ENCODE measurements at places on chromosomes 1 and 21.

GRCh38 chr1:208160259-208160819 is 83.8 kb downstream of the PLXNA2 start:
- peaks cover 41% of the 10 kb centered on the region for H3K4me1 ChIP-seq
- H3K27me3 ChIP-seq: no peaks in the 10 kb centered on the region
- no peaks in the 10 kb centered on the region for H3K36me3 ChIP-seq
- no peak for DNase-seq
- H3K4me3 ChIP-seq: no peak overlapping the region

GRCh38 chr1:205340676-205341075 is 16.0 kb downstream of the KLHDC8A start:
- no peak overlapping the region for H3K27ac ChIP-seq
- peaks cover 4% of the 10 kb centered on the region for H3K4me1 ChIP-seq
- H3K36me3 ChIP-seq: peaks cover 6% of the 10 kb centered on the region
- no peaks in the 10 kb centered on the region for H3K27me3 ChIP-seq
- no peak overlapping the region for H3K4me3 ChIP-seq

GRCh38 chr21:30430170-30430655 is at the start of gene KRTAP13-4:
Gene KRTAP13-4 (plus strand): TSS chr21:30430220. CDS start chr21:30430276, 56 bp downstream.
- no peak within 1 kb of the TSS for H3K27ac ChIP-seq
- DNase-seq: no peak
- no peaks in the 10 kb centered on the region for H3K27me3 ChIP-seq
- H3K4me1 ChIP-seq: no peaks in the 10 kb centered on the region
- no peak within 1 kb of the TSS for H3K4me3 ChIP-seq

- DNase-seq: no peak
- no peaks in the 10 kb centered on the region for H3K4me1 ChIP-seq
- H3K27me3 ChIP-seq: no peaks in the 10 kb centered on the region
- H3K27ac ChIP-seq: no peak overlapping the region
Observed at GRCh38 chr1:47351305-47351704, 17.7 kb downstream of the CMPK1 start.

DNA sequence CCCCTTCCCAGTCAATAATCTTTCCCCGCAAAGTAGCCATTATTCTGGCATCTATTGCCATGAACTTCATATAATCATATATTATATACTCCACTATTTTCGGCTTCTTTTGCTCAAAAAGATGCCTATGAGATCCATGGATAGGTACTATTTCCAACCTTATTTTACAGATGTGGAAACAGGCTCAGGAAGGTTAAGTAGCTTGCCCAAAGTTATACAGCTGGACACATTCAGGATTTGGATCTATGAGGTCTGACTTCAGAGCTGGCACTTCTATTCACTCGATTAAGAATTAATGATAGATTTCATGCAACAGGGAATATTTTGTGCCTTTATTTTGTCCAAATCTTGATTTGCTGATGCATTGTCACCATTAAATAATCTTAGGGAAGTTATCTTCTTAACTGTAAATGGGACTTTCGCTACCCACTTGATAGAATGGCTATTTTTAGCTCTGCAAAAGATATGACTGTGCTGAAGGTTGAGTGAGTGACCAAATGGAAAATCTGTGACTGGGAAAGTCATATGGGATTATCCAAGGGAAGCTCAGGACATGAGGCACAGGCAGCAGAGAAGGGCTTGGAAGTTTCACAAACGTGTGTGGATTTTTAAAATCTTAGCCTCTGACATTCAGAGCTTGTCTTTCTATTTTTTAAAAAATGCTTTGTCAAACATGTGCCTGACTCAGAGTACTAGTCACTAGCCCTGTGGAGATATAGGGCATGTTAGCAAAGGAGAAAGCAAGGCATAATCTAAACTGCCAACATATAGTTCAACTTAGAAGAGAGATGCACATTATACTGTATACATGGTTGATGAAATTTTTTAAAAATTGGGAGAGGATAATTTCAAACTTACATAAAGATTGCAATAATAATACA is 36.5 kb downstream of the GIPC2 start:
- H3K4me1 ChIP-seq: no peaks in the 10 kb centered on the region
- no peak overlapping the region for H3K4me3 ChIP-seq

GRCh38 chr1:15417059-15417934 is 7.6 kb downstream of the EFHD2 start:
- no peaks in the 10 kb centered on the region for H3K36me3 ChIP-seq
- H3K27me3 ChIP-seq: no peaks in the 10 kb centered on the region
- no peak overlapping the region for H3K4me3 ChIP-seq

DNA sequence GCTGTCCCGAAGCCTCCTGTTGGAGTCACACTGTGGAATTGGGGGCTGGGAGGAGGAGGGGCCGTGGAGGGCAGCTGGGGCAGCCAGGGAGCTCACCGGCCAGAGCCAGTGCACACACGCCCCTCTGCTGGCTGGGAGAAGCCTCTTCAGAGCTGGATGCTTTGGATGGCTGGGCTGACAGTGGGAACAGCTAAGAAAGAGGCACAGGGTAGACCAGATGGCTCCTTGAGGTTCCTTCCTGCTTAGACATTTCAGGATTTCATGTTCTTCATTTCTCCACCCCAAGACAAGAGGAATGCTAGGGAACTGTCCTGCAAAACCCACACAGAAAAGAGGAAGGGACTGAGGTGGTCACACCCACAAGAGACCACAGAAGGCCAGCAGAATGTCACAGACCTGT is 254.8 kb upstream of the VAMP3 start:
- no peak overlapping the region for H3K27ac ChIP-seq
- no peak for DNase-seq
- no peak overlapping the region for H3K4me3 ChIP-seq

- H3K27ac ChIP-seq: no peak overlapping the region
- peaks cover 7% of the 10 kb centered on the region for H3K4me1 ChIP-seq
- no peaks in the 10 kb centered on the region for H3K36me3 ChIP-seq
- peaks cover 3% of the 10 kb centered on the region for H3K27me3 ChIP-seq
- DNase-seq: no peak
- H3K4me3 ChIP-seq: no peak overlapping the region
Observed at GRCh38 chr1:214228976-214229375, 52.0 kb upstream of the SMYD2 start.

DNA sequence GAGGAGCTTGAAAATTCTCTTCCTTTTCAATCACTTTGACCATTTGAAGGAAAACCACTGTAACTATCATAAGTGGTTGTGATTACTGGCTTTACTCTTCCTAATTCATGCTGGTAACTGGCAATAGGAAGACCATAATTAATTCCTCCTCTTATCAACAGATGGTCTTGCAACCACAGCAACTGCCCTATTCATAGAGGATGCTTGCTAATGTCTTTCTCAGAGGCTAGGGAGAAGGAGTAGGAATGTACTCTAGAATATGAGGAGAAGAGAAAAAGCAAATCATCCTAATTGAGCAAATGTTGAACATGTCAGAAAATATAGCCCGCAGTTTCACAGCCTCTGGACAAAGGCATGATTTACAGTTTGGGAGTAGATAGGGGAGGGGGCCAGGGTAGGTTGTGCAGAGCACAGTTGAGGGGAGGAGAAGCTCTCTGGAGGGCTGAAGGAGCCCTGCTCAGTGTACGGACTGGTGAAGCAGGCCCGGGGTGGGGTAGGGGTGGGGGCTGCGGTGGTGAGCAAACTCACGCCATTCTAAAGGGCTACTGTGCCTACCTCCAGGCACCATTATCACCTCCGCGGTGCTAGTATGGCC is 192.9 kb downstream of the PCP4 start:
- no peak overlapping the region for H3K27ac ChIP-seq
- H3K4me3 ChIP-seq: no peak overlapping the region
- no peaks in the 10 kb centered on the region for H3K4me1 ChIP-seq

- H3K36me3 ChIP-seq: no peaks in the 10 kb centered on the region
- no peaks in the 10 kb centered on the region for H3K27me3 ChIP-seq
- H3K27ac ChIP-seq: no peak overlapping the region
- no peak for DNase-seq
- no peaks in the 10 kb centered on the region for H3K4me1 ChIP-seq
Observed at GRCh38 chr21:36511484-36512220, 31.7 kb upstream of the CLDN14 start.

DNA sequence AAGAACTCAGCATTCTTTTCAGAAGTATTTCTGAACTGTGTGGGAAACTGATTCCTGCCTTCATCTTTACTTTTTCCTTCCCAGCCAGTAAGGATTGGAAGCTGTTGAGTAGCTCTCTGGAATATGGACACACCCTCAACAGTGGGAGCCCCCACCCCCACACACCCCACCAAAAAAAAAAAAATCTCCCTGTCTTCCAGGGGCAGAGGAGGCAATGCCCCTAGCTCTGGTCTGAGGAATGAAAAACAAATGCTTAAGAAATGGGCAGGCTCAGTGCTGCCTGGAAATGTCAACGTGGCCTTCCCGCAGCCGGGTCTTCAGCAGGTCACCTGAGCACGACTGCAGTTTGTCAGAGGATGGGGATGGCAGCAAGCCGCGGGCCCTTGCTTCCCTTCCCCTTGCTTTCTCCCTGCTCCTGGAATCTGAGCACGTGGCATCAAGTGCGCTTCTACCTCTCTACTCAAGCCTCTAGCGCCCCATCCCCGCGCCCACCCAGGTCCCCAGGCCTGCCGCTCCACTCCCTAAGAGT is 479 bp downstream of the RGS16 start:
- no peaks in the 10 kb centered on the region for H3K27me3 ChIP-seq
- no peak for DNase-seq
- peaks cover 20% of the 10 kb centered on the region for H3K4me1 ChIP-seq

DNA sequence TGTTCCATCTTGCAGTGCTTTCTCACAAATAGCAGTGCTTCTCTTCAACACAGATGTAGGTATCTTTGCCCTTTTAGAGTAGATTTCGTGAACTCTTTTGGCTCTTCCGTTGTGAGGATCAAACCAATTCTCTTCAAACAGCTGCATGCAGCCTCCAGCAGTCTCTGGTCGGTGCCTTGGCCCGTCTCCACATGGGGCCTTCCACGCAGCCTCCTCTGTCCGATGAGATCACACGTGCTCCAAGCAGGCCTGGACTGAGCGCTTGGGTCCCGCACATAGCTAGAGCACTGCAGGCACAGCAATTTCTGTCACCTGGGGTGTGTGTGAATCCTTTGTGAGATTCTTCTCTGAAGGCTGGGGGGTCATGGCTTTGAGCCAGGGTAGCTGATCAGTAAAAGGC is 82.8 kb upstream of the KCNE2 start:
- H3K27ac ChIP-seq: no peak overlapping the region
- no peak for DNase-seq
- no peaks in the 10 kb centered on the region for H3K27me3 ChIP-seq

- H3K27ac ChIP-seq: no peak overlapping the region
- H3K27me3 ChIP-seq: peaks cover 26% of the 10 kb centered on the region
- peaks cover 6% of the 10 kb centered on the region for H3K4me1 ChIP-seq
- no peak for DNase-seq
- H3K36me3 ChIP-seq: no peaks in the 10 kb centered on the region
Observed at GRCh38 chr1:11394592-11395245, 84.2 kb upstream of the DISP3 start.

- H3K4me1 ChIP-seq: peaks cover 13% of the 10 kb centered on the region
- no peak overlapping the region for H3K4me3 ChIP-seq
- no peak for DNase-seq
- H3K36me3 ChIP-seq: peaks cover 45% of the 10 kb centered on the region
Observed at GRCh38 chr1:158028969-158029368, 35.5 kb downstream of the KIRREL1 start.

- DNase-seq: no peak
- H3K27ac ChIP-seq: no peak overlapping the region
- no peaks in the 10 kb centered on the region for H3K4me1 ChIP-seq
- no peak overlapping the region for H3K4me3 ChIP-seq
- no peaks in the 10 kb centered on the region for H3K27me3 ChIP-seq
Observed at GRCh38 chr1:162055062-162055461, 14.4 kb upstream of the NOS1AP start.

DNA sequence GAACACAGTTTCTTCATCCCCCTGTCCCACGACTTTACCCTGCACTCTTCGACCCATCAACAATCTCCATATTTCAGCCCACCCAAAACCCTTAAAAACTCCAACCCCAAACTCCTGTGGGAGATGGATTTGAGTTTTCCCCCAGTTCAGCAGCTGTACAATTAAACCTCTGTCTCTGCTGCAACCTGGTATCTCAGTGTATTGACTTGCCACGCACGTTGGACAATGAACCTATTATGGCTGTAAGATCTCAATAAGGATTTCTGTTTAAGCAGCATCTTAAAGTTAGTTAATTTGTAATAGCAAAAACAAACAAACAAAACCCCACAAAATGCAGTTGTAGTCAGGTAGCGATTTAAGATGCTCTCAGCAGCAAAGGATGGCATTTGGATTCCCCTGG is 119.1 kb downstream of the TGFBR3 start:
- H3K27ac ChIP-seq: no peak overlapping the region
- DNase-seq: no peak
- H3K27me3 ChIP-seq: no peaks in the 10 kb centered on the region
- H3K4me3 ChIP-seq: no peak overlapping the region

DNA sequence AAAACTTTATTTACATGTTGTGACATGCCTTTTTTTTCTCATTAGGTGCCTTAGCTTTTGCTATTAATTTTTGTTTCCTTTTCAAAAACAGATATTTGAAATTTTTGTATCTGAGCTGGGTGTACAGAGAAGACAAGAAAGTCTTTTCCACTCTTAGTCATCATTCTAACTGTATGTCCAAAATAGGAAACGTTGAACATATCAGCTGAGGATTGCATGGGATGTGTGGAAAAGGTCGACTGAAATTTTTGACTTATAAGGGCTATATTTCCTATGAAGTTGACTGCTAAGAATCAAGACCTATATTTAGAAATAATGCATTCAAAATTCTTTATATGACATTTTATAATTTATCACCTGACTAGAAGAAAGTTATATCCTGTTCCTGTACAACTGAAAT is 270.0 kb upstream of the ZRANB2 start:
- no peaks in the 10 kb centered on the region for H3K27me3 ChIP-seq
- no peaks in the 10 kb centered on the region for H3K36me3 ChIP-seq
- H3K27ac ChIP-seq: no peak overlapping the region
- H3K4me3 ChIP-seq: no peak overlapping the region

GRCh38 chr1:235510823-235511222 is 6.6 kb upstream of the B3GALNT2 start:
- no peak overlapping the region for H3K27ac ChIP-seq
- H3K36me3 ChIP-seq: no peaks in the 10 kb centered on the region
- no peak for DNase-seq
- H3K4me1 ChIP-seq: no peaks in the 10 kb centered on the region

GRCh38 chr1:97073936-97074335 is 352.4 kb downstream of the PTBP2 start:
- no peaks in the 10 kb centered on the region for H3K4me1 ChIP-seq
- H3K27me3 ChIP-seq: no peaks in the 10 kb centered on the region
- no peaks in the 10 kb centered on the region for H3K36me3 ChIP-seq
- no peak for DNase-seq
- no peak overlapping the region for H3K4me3 ChIP-seq

DNA sequence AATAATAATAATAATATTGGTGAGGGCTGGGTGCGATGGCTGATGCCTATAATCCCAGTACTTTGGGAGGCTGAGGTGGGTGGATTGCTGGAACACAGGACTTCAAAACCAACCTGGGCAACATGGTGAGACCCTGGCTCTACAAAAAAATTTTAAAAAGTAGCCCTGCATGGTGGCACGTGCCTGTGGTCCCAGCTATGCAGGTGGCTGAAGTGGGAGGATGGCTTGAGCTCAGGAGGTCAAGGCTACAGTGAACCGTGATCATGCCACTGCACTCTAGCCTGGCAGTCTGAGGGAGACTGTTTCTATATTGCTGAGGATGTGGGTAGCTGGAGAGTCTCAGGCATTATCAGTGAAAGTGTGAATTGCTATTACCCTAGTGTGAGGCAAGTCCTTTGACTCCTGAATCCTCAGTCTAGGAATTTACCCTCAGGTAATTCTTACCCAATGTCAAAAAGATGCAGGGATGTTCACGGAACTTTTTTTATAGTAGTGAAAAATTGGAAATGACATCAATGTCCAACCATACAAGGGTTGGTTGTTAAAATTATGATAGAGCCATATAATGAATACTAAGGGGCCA is 61.8 kb upstream of the RPL11 start:
- no peaks in the 10 kb centered on the region for H3K4me1 ChIP-seq
- H3K4me3 ChIP-seq: no peak overlapping the region
- H3K27ac ChIP-seq: no peak overlapping the region
- H3K27me3 ChIP-seq: no peaks in the 10 kb centered on the region
- DNase-seq: no peak
- H3K36me3 ChIP-seq: no peaks in the 10 kb centered on the region
